LoVo (cell line): ENCODE measurements at places on chromosomes 7 and 10.
A peak's percentile ranks its signal among the peaks of the same experiment; 100 is the strongest.

DNA sequence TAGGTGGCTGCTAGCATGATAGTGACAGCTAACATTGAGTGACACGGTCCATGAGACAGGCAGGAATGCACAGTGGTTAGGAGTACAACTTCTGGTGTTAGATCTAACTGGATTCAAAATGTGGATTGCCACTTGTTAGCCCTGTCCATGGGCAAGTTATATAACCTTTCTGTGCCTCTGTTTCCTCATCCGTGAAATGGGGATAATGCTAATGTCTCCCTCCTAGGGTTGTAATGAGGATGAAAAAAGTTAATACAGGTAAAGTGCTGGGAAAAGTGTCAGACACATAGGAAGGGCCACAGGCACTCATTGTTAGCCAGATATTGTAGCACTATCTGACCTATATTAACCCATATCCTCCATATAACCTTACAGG lies 41.8 kb downstream of the TACR2 start:
- no peak for DNase-seq

GRCh38 chr10:12419262-12419847 lies 70.0 kb downstream of the CAMK1D start:
- peak; percentile 55 for DNase-seq

GRCh38 chr7:33892945-33893344 lies 12.4 kb upstream of the BMPER start:
- no peak for DNase-seq

DNA sequence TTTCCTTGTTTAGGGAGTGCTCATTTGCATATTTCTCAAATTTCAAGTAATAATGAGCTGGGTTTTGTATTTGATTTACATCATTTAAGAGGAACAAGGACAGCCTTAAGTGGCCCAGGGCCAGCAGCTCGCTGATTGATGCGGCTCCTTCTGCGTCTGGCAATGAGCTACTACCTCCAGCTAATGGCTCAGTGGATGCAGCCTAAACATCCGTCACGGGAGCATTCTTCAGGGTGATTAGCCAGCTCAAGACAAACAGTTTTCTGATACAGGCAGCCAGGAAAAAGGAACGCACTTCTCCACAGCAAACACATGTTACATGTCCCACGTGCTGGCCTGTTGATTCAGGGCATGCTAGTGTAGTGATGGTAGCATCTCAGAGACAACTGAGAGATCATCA lies 169.3 kb upstream of the TCERG1L start:
- no peak for DNase-seq

DNA sequence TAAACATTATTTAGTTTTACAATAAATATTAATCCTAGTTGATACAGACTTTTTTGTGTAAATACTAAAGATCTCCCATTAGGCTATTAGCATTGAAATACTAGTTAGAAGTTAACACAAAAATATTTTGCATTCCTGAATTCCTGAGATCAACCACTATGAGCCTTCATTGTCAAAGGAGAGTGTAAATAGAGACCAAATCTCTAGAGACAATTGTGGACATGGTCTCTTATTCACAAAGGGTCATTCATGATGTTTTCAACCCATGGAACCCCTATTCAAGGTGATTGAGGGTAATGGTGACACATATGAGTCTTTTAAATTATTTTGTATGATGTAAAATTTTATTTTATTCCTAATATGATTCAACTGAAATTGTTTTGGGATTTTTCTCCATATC lies 1454.8 kb upstream of the LRRTM3 start:
- DNase-seq = no peak
